ENCODE measurements at places on chromosomes 4 and X.

DNA sequence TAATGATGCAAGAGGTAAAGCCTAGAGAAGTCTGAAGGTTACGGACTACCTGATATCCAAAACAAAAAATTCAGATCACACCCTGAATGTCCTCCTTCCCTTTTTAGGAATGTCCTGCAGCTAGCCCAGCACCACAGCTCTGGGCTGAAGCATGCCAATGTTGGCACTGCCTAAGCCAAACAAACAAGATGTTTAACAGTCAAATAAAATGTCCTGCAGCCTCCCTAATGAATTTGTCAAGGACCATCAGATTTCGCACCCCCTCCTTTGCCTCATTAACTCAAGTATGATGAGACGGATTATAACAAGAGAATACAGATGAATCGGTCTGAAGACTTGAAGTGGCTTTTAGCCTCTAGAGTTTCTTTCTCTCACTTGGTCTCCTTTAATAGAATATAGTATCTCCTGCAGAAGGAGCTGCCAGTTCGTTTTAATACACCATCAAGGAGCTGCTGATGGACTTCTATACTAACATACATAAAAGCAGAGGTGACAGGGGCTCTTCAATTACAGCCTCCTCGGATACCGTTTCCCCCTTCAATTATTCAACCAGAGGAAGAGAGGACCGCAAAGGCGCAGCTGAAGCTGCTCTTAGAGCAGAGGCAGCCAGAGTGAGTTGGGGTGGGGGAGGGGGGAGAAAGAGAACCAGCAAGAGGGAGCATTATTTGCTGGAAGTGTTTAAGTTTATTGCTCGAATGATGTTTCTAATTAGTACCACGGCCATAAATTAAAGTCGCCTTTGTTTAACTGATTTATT lies 3.0 kb upstream of the MAB21L2 start:
- no peak for DNase-seq

DNA sequence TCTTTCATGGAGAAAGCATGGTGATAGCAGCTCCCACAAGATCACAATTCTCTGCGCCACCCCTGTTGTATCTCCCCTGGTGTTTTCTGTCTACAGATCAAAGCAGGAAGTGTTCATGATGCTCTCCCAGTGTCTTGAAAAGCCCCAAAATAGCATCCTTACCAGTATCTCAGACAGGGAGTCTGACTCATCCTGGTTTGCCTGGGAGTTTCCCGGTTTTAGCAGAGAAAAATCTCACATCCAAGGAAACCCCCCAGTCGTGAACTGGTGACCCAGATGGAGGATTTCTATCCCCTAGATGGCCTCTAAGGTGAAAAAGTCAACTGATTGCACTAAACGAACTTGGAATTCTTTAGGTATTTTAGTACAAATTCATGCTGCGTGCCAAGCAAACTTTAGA lies 64.3 kb upstream of the NR0B1 start:
- no peak for DNase-seq

DNA sequence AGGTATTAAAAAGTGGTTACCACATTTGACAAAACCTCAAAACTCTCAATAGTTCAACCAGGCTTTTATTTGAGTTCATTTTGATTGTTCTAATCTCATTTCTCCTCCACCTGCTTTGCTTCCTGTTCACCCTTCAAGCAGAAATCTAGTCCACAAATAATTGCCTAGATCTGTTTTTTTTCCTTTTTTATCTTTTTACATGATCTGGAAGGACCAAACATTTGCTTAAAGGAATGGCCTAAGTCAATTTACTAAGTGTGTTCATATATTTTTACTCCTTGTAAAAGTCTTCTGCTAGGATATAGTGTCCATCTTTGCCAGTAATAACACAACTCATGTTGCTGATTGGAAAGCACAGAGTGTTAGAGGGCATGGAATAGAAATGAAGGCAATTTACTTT lies 26.2 kb upstream of the VEGFD start:
- no peak for DNase-seq

- DNase-seq, result no peak
Observed at GRCh38 chrX:95950679-95951078, 734.0 kb upstream of the DIAPH2 start.

GRCh38 chr4:17583276-17583675 lies 6.3 kb downstream of the LAP3 start:
- no peak for DNase-seq

GRCh38 chr4:99710681-99711345 lies 53.2 kb upstream of the C4orf54 start:
- no peak for DNase-seq

GRCh38 chr4:187236209-187236890 lies 512.7 kb upstream of the FAT1 start:
- no peak for DNase-seq

DNA sequence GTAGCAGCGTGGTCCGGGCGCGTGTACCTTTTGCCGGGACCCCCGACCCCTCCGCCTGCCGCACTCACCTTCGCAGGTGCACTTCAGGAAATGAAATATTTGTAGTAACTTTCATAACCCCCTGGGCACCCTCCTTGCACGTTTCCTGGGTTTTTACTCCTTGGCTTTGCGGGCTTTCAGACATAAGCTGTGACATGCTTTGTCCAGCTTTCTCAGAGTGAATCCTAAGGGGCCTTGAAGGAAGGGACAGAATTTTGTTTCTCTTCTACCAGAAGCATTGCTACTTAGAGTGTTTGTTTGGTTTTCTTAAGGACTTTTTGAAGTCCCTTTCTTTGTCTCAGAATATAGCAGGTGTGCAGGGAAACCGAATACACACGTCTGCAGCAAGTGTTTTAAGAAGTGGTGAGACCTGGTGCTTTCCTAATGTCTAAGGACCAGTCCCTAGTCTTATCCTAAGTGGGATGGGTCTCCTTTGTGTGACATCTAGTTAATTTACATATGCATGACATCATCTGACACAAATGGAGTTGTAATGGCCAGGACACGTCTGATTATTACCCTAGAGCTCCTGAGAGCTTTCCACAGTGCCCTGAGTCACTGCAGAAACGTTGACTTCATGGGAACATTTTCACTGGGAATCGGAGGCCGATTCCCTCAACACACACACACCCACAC lies 1.3 kb downstream of the FAM149A start:
- no peak for DNase-seq

- DNase-seq, result no peak
Observed at GRCh38 chrX:46607916-46608315, 34.4 kb downstream of the CHST7 start.

DNA sequence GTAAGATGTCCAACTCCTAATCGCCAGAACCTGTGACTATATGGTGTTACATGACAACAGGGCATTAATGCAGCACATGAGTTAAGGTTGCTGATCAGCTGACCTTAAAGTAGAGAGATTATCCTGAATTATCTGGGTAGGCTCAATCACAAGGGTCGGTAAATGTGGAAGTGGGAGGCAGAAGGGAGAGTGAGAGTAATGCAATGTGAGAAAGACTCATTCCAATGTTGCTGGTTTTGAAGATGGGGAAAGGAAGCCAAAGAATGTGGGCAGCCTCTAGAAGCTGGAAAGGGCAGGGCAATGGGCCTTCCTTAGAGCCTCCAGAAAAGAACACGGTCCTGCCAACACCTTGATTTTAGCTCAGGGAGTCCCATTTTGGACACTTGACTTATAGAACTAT lies 67.4 kb downstream of the STX18 start:
- DNase-seq, result no peak

DNA sequence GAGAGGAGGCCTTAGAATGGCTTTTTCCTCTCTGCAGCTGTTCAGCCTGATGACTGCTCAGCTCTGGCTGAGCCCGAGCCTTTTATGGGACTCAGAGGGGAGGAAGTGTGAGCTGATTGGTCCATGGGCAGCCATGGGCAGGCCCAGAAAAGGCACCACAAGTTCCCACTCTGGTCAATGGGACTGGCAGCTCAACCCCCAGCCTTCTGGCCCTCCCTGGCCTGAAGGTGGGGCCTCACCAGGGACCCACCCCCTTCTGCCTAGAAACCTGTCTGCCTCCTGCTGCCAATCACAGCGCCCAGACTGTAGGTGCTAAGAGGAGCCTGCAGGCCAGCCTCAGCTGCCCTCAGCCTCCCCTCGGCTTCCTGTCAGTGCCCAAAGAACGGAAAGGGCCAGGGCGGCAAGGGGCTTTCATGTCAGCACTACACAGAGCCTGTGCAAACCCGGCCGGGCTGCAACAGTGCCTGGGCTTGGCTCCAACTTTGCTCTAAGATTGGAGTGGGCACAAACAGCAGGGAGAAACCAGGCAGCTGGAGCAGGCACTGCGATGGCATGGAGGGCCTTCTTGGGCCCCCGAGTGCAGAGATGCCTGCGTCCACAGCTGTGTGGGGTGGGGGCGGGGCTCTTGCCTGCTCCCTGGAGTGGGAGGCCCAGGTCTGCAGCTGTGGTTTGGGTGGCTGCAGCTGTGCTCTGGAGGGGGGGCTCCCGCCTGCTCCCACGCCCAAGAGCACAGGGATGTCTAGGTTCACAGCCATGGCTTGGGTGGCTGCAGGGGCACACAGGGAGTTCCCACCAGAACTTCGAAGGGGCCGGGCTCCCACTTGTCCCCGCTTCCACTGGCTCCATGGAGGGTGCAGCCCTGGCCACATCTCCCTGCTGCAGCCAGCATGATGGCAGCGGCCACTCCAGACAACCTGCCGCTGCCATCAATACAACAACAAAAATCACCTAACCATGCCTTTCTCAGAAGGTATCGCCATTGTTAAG lies 92.6 kb downstream of the NXF2 start:
- DNase-seq, result no peak

GRCh38 chr4:169397762-169398161 lies 127.0 kb upstream of the SH3RF1 start:
- no peak for DNase-seq

DNA sequence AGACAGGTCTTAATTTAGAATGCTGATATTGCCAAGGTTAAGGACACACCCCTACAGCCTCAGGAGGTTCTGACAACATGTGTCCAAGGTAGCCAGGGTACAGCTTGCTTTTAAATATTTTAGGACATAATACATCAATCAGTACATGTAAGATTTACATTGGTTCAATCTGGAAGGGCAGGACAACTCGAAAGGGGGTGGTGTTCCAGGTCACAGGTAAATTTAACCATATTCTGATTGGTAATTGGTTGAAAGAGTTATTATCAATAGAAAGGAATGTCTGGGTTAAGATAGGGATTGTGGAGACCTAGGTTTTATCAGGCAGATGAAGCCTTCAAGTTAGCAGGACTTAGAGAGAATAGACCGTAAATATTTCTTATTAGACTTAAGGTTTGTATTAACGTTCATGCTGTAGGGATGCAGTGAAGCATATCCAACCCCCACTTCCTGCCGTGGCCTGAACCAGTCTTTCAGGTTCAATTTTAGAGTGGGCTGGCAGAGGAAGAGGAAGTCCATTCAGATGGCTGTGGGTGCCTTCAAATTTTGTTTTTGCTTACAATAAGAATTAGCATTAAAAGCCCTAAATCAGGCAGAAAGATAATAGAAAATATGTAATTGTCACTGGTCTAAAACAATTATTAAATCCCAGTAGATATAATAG lies 136.5 kb upstream of the GALNTL6 start:
- DNase-seq, result no peak

DNA sequence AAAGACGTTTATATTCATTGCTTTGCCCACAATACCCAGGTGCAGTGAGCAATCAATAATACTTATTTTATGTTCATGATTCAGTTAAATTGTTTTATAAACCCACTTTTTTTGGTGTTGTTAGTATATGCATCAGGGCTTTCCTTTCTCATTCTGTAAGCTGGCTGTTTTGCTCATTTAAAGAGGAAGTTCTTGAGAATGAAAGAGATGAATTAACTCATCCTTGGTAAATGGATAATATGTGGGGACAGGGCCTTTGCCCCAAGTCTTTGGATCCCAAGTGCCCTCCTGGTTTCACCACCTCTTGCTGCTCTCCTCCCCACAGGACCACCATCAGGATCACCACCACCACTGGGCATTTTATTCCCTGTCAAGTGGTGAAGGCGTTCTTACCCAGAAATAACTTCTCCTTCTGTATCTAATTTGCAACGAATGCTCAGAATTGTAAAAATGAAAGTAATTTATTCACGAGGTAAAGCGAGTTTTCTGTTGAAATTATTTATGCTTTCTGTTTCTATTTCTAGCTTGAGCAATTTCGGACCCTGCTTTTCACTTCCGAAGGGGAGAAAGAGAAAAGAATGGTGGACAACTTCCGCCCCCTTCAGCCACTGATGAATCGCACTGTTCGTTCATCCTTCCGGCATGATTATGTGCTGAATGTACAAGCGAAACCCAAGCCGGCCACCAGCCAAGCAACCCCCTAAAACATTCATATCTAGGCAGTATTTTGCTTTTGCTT lies 8.2 kb upstream of the ZRSR2 start:
- DNase-seq, result no peak

GRCh38 chr4:87567191-87567590 lies 38.0 kb upstream of the SPARCL1 start:
- DNase-seq, result no peak

GRCh38 chr4:182091128-182091527 lies 152.1 kb upstream of the TENM3 start:
- DNase-seq, result no peak

DNA sequence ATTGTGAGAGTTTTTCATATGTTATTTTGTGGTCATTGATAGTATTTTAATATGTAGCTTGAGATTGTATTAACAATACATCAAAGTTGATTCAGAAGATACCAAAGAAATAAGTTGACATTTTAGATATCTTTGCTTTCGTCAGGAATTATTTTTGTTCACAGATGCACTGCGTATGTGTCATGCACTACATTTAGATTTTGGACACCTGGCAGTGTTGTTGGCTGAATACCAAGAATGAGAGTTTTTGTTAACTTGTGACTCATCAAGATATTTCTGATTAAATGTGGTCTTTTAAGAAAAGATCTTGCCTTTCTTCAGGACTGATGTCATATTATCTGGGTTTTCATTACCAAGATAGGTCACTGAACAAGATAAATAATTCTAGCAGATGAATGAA lies 633.4 kb downstream of the CENPC start:
- no peak for DNase-seq

DNA sequence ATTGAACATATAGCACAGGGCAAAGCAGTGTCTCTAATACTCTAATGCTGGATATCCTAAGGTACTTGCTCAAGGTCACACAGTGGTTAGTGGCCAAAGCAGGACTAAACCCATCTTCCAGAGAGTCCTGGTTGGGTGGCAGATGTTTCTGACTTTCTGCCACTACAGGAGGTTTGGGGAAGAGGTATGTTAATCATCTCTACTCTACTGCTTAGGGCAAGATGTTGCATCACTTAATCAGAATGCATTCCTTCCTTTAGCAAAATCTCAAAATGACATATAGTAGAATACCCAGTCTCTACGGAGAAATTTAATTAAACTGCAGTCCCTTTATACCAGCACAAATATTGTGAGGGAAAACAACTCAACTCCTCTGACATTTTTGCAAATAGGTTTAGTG lies 190.7 kb upstream of the FAM241A start:
- DNase-seq, result no peak

GRCh38 chrX:3532581-3533085 lies 180.8 kb downstream of the PRKX start:
- DNase-seq, result no peak

DNA sequence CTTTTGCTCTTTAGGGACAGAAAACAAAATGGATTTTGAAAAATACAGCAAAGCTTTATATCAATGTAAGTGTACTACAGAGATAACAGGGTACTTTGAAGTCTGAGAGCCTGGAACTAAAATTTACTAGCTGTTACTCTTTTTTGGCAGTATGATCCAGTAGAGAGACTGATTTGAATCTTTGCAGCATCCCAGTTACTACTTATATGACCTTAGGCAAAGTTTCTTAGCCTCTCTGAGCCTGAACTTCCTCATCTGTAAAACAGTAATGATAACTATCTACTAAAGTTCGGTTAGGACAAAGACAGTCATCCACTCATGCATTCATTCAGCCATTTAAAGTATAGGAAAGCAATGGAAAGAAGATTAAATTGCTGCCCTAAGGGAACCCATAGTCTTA lies 10.1 kb downstream of the BRWD3 start:
- DNase-seq, result no peak

GRCh38 chrX:25597551-25597950 lies 540.6 kb upstream of the MAGEB18 start:
- DNase-seq, result no peak
